ENCODE measurements at places on chromosomes 7 and 10. TPM values are rescaled to one million over a fixed set of nuclear protein-coding genes. Genes with fewer than 3 reads are reported as not detected.

DNA sequence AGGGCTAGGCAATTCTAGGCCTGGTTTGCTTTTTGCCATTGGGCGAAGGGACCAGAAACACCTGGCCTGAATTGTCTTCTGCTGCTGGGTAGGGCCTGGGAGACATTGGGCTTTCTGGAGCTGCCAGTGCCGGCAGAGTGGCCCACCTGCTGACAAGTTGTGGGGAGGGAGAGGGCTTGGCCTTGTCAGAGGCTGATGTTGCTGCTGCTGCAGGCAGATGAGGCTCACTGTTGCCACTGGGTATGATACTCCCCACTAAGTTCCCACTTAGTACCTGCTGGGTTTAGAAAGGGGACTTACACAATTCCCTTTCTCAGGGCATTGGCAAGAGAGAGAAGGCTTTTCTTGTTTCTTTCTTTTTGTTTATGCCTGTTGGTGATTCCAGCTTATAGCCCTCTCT lies 289.6 kb upstream of the NPVF start:
- no peaks in the 10 kb centered on the region for H3K27me3 ChIP-seq
- DNase-seq: no peak
- H3K4me1 ChIP-seq: no peaks in the 10 kb centered on the region

DNA sequence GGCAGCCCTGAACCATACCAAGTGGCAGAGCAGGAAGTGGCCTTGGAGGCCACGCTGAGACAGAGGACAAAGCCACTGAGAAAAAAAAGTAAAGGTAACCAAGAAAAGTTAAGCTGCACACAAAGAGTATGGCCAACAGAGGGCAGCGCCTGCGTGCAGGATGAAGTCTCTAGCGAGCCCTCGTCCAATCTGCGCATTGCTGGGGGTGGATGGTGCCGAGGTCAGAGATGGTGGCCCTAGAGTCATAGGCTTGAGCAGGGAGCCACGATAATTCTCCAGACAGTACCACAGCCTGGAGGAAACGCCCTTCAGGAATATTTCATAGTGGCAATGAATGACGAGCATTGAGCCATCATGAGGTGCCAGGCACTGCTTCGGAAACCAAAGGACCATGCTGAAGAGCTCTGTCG lies 9.7 kb downstream of the ATP6V0E2 start:
- no peak overlapping the region for H3K4me3 ChIP-seq
- DNase-seq: peak; percentile 41

Gene CCL24
- total RNA-seq: not detected

DNA sequence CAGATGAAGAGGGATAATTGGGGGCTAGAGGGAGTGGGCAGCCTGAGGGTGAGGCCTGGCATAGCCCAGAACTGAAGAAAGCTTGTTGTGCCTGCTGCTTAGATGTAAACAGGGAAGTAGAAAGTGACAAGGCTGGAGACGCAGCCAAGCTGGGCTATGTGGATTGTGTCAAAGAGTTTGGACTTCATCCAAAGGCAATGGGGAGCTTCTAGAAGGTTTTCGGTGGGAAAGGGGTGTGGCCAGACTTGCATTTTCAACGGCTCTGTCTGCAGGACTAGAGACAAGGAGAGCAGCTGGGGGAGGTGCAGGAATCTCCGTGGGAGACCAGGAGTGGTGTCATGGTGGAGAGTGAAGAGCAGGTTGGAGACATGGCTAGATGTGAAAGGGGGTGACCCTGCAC lies 48.8 kb downstream of the GOLGA7B start:
- no peaks in the 10 kb centered on the region for H3K4me1 ChIP-seq
- peaks cover 13% of the 10 kb centered on the region for H3K27me3 ChIP-seq
- H3K4me3 ChIP-seq: no peak overlapping the region

Gene GPR15LG
- not detected for total RNA-seq

- no peaks in the 10 kb centered on the region for H3K36me3 ChIP-seq
- no peak for DNase-seq
These were observed 366.0 kb upstream of the RNF32 start for GRCh38 chr7:156274557-156274956.

Gene CTAGE8
- not detected for total RNA-seq

DNA sequence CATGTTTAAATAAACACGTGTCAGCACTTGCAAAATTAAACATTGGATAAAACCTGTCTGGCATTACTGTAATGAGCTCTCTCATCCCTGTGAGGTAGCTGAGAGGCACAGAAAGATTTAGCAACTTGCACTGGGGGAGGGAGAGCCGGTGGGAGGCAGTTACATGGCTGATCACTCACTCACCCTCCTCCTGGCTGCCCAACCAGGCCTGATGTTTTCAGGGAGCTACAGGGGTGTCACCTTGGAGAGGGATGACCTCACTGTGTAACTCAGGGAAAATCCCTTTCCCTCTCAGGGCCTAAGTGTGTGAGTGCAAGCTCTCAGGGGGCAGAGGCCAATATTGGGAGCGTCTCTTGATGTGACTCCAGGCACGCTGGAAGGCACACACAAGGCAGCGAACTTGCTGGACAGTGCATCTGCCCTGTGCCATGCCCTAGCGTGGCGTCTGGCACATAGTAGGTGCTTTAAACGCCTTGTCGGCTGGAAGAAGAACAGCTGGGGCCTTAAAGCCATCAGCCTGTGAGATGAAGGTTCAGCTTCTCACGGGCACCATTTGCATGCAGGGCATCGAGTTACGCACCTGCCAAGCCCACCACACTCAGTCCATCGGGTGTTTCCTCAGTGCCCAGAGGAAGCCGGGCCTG lies 51.1 kb downstream of the ELFN1 start:
- peaks cover 2% of the 10 kb centered on the region for H3K27me3 ChIP-seq
- no peak for DNase-seq
- H3K4me1 ChIP-seq: peaks cover 28% of the 10 kb centered on the region

DNA sequence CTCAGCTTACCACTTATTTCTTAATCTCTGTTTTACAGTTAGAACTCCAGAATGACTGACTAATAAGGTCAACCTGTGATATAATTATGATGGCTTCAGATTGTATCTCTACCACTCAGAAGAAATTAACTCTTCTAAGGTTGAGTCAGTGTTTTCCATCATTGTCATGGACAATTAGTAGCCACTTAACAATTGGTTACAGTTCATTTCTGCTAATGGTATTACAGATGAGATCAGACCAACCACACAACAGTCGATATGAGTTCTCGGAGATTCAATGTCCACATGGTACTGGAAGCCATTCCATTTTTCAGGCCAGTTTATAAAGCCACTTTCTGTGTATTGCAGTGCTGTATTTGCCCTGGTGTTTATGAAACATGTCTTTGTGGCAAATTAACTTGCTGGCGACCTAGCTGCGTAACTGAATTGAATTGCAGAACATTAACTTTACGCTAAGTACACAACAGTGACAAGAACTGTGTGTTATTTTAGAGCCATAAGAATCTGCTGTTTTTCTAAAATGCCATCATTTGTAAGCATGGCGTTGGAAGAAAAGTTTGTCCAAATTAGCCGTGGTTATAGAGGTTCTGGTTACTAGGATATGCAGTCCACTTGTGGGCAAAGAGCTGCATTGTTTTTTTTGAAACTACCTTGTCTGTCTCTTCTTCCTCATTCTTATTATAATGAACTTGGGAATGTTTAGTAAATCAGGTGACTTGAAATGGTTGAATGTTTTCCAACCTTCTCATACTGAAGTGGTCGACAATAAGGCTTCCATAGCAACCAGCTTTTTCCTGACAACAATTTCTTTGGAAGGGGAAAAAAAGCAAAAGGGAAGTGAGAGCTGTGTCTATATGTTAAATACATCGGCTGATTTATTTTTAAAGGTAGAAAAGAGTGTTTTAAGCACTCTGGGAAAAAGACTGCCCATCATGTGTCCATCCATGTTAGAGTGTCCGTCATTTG lies 76.4 kb downstream of the CELF2 start:
- H3K4me3 ChIP-seq: no peak overlapping the region
- no peak overlapping the region for H3K27ac ChIP-seq
- no peak for DNase-seq
- H3K27me3 ChIP-seq: no peaks in the 10 kb centered on the region
- no peaks in the 10 kb centered on the region for H3K36me3 ChIP-seq

- peaks cover 57% of the 10 kb centered on the region for H3K36me3 ChIP-seq
- no peak overlapping the region for H3K4me3 ChIP-seq
- H3K27me3 ChIP-seq: no peaks in the 10 kb centered on the region
These were observed 28.2 kb upstream of the TLL2 start for GRCh38 chr10:96541921-96542320.

Gene ZNHIT1
- total RNA-seq: 64.5 TPM

- H3K4me1 ChIP-seq: no peaks in the 10 kb centered on the region
- H3K27ac ChIP-seq: no peak overlapping the region
- H3K36me3 ChIP-seq: no peaks in the 10 kb centered on the region
- H3K27me3 ChIP-seq: no peaks in the 10 kb centered on the region
- no peak for DNase-seq
These were observed 107.8 kb downstream of the GALNT17 start for GRCh38 chr7:71239586-71240268.

DNA sequence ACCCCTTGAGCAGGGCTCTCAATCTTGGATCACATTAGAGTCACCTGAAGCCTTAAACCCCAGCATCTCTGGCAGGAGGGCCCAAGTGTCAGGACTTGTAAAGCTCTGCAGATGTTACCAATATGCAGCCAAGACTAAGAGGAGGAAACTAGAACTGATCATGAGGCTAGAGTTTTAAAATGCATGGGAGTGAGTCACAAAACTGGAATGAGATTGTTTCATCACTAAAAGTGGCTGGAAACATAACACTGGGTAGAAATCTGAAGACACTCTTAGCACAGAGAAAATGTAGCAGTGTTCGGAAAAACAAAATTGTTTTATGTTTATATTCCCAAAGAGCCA lies 63.3 kb upstream of the GHITM start:
- no peaks in the 10 kb centered on the region for H3K27me3 ChIP-seq
- no peaks in the 10 kb centered on the region for H3K4me1 ChIP-seq
- no peak overlapping the region for H3K27ac ChIP-seq
- no peaks in the 10 kb centered on the region for H3K36me3 ChIP-seq

Gene NPY4R2
- total RNA-seq: not detected

DNA sequence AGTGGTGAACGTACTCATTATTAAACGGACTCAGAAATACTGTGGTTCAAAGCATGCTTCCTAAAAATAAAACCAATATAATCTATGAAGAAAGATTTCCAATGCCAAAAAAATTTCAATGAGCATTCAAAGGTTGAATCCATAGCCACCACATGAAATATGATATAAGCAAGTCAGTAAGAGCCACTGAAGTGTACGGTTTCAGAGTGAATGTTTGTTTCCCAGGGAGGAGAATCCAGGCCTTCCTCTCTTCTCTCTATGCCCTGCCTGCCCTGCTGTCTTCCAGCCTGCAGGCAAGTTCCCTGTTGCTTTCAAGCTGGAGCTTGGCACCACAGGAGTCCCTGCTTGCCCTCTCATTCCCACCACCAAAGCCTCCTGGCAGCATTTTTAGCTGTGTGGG lies 1171.6 kb upstream of the C7orf33 start:
- no peaks in the 10 kb centered on the region for H3K36me3 ChIP-seq
- no peak for DNase-seq
- H3K27ac ChIP-seq: no peak overlapping the region
- H3K4me1 ChIP-seq: no peaks in the 10 kb centered on the region
- no peaks in the 10 kb centered on the region for H3K27me3 ChIP-seq

- H3K4me3 ChIP-seq: no peak overlapping the region
- peaks cover 79% of the 10 kb centered on the region for H3K4me1 ChIP-seq
- no peak for DNase-seq
- H3K27ac ChIP-seq: no peak overlapping the region
- no peaks in the 10 kb centered on the region for H3K27me3 ChIP-seq
- H3K36me3 ChIP-seq: peaks cover 39% of the 10 kb centered on the region
These were observed 4.5 kb downstream of the ZKSCAN1 start for GRCh38 chr7:100019908-100020307.

GRCh38 chr10:112857493-112857892 lies 92.6 kb upstream of the TCF7L2 start:
- H3K27ac ChIP-seq: no peak overlapping the region
- H3K27me3 ChIP-seq: no peaks in the 10 kb centered on the region
- H3K36me3 ChIP-seq: no peaks in the 10 kb centered on the region
- H3K4me3 ChIP-seq: no peak overlapping the region
- H3K4me1 ChIP-seq: no peaks in the 10 kb centered on the region
- DNase-seq: no peak

- no peak overlapping the region for H3K27ac ChIP-seq
- H3K4me1 ChIP-seq: no peaks in the 10 kb centered on the region
- no peaks in the 10 kb centered on the region for H3K27me3 ChIP-seq
- H3K36me3 ChIP-seq: no peaks in the 10 kb centered on the region
- DNase-seq: no peak
These were observed 243.8 kb upstream of the KIAA1217 start for GRCh38 chr10:23965123-23965522.

DNA sequence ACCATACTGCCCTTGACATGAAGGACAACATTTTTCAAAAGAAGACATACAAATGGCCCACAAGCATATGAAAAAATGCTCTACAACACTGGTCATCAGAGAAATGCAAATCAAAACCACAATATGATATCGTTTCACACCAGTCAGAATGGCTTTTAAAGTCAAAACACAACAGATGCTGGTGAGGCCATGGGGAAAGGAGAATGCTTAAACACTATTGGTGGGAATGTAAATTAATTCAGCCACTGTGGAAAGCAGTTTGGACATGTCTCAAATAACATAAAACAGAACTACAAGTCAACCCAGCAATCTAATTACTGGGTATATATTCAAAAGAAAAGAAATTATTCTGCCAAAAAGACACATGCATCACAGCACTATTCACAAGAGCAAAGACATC lies 4.2 kb upstream of the NT5C3A start:
- H3K27ac ChIP-seq: no peak overlapping the region
- peaks cover 11% of the 10 kb centered on the region for H3K4me1 ChIP-seq
- H3K27me3 ChIP-seq: no peaks in the 10 kb centered on the region
- H3K36me3 ChIP-seq: no peaks in the 10 kb centered on the region
- H3K4me3 ChIP-seq: no peak overlapping the region
- no peak for DNase-seq

DNA sequence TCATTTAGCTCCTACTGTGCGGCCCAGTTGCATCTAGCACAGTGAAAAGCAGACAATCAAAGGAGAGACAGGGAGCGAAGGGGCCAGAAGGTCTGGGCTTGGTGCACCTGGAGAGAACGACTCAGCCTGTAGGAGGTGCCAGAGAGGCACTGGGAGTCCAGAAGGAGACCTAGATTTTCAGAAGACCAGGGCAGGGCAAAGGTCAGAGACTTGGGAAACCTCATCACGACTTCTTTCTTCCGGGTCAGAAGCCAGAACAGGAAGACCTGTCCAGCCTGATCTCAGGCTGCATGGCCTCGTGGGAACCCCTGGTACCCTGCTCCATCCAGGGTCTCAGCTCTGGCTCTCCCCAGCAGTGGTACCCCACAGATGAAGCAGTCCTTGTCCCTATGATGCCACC lies 5.2 kb downstream of the AGAP3 start:
- no peak overlapping the region for H3K27ac ChIP-seq
- H3K4me1 ChIP-seq: peaks cover 41% of the 10 kb centered on the region
- DNase-seq: no peak
- H3K36me3 ChIP-seq: peaks cover 8% of the 10 kb centered on the region

DNA sequence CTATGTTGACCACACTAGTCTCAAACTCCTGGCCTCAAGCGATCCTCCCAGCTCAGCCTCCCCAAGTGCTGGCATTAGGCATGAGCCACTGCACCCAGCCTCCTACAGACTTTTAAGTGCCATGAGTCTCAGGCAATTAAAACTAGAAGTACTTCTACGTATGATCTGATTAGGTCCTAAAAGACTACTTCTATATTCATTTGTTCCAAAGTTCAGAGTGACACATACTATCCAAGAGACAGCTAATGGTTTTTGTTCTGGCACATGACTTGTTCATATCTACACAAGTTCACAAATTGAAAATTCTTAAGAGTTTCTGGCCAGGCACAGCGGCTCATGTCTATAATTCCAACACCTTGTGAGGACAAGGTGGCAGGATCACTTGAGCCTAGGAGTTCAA lies 11.7 kb downstream of the ARHGAP19 start:
- peaks cover 29% of the 10 kb centered on the region for H3K4me1 ChIP-seq
- no peak for DNase-seq
- H3K27ac ChIP-seq: no peak overlapping the region
- no peak overlapping the region for H3K4me3 ChIP-seq
- no peaks in the 10 kb centered on the region for H3K27me3 ChIP-seq
